Natural killer cell treated with Interleukin-12 subunit alpha and Interleukin-12 subunit beta and Interleukin-15 and Interleukin-18, amount 100 ng/mL, for 72 hours (primary cell): ENCODE measurements at places on chromosomes 1 and 21. TPM values are rescaled to one million over a fixed set of nuclear protein-coding genes. Genes with fewer than 3 reads are reported as not detected.

DNA sequence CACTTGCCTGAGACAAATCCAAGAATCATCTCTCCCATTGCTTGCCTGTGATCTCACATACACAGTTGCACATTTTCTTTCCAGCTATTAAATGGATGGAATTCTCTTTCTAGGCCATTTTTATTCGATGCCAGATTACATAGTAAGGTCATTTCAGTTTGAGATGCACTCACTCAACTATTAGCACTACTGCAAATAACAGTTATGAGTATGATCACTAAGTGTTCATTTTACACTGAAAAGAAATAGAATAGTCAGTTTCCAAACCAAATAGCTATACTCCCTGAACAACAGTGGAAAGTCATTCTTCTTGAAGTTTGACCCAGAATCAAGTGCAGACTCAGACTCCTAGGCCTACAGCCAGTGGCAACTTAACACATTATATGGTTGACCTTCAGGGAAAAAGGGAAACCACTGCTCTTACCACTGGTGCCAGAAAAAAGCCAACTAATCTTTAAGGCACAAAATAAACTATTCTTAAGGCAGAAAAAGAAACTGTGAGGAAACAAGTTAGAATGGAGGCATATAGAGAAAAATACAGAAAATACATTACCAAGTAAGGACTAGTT lies 31.5 kb downstream of the WNT2B start:
- no peak overlapping the region for H3K4me3 ChIP-seq
- DNase-seq = no peak
- peaks cover 6% of the 10 kb centered on the region for H3K36me3 ChIP-seq
- no peaks in the 10 kb centered on the region for H3K4me1 ChIP-seq
- H3K27me3 ChIP-seq = no peaks in the 10 kb centered on the region

DNA sequence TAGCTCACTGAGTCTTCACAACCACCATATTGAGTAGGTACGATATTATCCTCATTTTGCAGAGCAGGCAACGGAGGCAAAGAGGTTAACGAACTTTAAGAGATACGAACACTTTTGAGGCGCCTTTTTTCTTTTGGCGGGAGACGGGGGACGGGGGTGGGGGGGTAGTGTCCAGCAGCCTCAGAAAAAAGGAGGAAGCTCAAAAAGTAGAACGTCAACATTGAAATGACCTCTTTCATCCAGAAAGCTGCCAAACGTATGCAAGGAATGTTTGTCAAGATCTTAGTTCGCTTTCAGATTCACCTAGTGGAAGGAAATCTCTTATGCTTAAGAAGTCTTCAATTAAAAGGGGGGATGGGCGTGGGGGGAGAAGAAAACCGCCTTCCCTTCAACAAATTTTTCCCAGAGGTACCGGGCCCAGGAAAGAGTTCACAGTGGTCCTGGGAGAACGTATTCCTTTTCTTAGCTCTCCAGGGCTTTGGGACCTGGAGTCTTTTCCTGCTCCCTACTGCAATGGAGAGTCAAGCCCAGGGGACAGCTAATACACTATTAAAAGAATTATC lies 1.1 kb upstream of the PCAT6 start:
- H3K27me3 ChIP-seq = no peaks in the 10 kb centered on the region
- peak overlapping the region; percentile 89 for H3K4me3 ChIP-seq
- peaks cover 43% of the 10 kb centered on the region for H3K4me1 ChIP-seq
- no peak for DNase-seq

DNA sequence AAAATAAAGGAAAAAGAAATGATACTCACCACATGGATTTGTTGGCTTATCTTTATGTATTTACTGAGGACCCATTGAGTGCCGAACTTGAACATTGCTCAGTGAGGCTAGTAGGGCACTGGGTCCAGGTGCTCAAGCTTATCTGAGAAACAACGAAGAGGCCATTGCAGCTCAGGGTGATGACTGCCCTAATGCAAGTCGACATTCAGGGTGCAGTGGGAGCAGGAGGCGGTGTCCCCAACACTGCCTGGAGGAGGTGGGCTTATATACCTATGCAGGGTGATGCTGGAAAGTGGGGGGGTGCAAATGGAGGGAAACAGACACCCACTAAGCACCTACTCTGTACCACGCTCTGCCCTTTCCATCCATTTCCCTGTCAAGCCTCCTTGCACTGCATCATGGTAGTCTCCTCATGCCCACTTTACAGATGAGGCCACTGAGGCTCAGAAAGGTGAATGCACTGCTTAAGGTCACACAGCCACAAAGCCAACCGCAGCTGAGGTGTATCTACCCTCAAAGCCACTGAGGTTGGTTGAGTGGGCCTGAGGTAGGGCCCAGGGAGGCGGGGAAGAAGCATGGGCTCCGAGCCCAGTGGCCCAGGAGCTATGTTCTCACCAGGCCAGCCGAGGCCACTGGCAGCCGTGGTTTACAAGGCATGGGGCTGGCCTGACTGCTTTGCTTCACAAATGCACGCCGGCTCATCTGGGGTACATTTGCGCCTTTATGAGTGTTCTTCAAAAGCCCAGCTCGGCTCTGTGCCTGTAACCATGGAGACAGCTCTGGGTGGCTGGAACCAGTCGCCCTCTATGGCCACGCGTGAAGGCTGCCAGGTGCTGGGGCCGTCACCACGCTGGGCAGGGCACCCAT lies 103.8 kb downstream of the EPHB2 start:
- no peak overlapping the region for H3K27ac ChIP-seq
- H3K4me1 ChIP-seq = no peaks in the 10 kb centered on the region
- DNase-seq = no peak

GRCh38 chr1:5492846-5493245 lies 499.4 kb downstream of the NPHP4 start:
- no peaks in the 10 kb centered on the region for H3K36me3 ChIP-seq
- H3K4me3 ChIP-seq = no peak overlapping the region
- peaks cover 10% of the 10 kb centered on the region for H3K27me3 ChIP-seq
- no peak for DNase-seq
- H3K4me1 ChIP-seq = no peaks in the 10 kb centered on the region

GRCh38 chr1:69987881-69988280 lies 217.5 kb downstream of the LRRC40 start:
- no peak overlapping the region for H3K27ac ChIP-seq
- no peak for DNase-seq
- H3K36me3 ChIP-seq = peaks cover 5% of the 10 kb centered on the region
- no peaks in the 10 kb centered on the region for H3K27me3 ChIP-seq

DNA sequence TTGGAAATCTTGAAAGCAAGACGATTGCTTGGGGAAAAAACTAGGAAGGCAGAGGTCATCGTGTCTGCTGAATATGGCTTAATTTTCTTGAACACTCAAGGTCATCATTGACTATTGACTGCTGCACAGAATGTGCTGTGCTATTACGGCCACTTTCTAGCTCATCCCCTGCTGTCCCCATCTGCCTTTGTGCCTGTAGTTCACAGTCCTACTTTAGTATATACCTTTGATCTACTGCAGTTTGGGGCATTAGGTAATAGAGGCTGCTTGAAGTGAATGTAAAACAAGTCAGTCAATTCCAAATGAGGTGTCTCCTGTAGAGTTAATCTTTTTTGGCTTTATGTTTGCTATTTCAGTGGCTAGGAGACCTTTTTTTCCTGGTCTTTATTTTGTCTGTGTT lies 8.3 kb downstream of the RAB4A start:
- H3K36me3 ChIP-seq = peaks cover 8% of the 10 kb centered on the region
- no peaks in the 10 kb centered on the region for H3K27me3 ChIP-seq
- no peak overlapping the region for H3K4me3 ChIP-seq
- no peak for DNase-seq
- peaks cover 47% of the 10 kb centered on the region for H3K4me1 ChIP-seq
- H3K27ac ChIP-seq = no peak overlapping the region

DNA sequence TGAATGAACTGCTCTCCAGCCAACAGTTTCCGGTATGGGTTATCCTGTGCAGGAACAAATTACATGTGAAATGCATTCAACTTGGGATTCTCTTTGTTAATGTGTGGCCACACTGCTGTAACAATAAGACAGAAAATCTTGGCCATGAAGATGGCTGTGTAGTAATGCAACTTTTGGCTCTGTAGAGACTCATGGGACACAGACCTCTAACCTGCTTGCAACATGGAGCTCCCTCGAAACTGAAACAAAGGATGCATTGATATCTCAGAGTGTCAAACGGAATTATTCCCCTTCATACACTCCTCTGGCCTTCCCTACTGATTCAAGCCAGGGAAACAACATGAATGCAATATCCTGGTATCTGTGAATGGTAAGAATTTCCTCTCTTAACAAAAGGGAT lies 559.3 kb upstream of the ZRANB2 start:
- no peak overlapping the region for H3K27ac ChIP-seq
- no peak for DNase-seq
- no peak overlapping the region for H3K4me3 ChIP-seq
- H3K36me3 ChIP-seq = peaks cover 6% of the 10 kb centered on the region
- H3K4me1 ChIP-seq = no peaks in the 10 kb centered on the region

The NBPF10 gene
- total RNA-seq = 2.8 TPM
